ENCODE measurements at places on chromosomes 16 and 17.

- DNase-seq, result no peak
Measured at GRCh38 chr16:19294156-19294649, 8.7 kb downstream of the CLEC19A start.

GRCh38 chr17:58630883-58631522 lies 60.8 kb downstream of the TEX14 start:
- no peak for DNase-seq

DNA sequence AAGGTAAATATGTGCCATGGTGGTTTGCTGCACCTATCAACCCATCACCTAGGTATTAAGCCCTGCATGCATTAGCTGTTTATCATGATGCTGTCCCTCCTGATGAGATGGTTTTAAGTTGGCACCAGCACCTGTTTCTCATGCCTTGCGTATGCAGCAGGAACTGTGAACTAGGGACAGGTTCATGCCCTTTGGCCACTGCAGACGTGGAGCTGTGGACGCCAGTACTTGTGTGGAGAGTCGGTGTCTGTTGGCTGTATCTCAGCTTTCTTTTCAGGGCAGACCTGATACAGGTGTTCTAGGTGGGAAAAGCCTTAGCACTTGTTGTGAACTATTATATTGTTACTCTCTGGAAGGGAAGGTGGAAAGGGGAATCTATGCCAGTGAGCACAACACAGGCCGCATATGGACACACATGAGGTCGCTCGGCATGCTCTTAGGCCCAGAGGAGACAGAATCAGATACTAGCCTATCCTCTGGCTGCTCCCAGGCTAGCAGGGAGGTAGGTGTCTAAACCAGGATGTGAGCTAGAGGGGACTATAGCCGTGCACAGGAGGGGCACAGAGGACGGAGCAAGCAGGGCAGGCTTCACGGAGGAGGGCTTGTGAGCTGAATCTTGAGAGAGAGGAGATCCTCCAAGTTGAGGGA lies 22.5 kb downstream of the MSI2 start:
- DNase-seq, result no peak

DNA sequence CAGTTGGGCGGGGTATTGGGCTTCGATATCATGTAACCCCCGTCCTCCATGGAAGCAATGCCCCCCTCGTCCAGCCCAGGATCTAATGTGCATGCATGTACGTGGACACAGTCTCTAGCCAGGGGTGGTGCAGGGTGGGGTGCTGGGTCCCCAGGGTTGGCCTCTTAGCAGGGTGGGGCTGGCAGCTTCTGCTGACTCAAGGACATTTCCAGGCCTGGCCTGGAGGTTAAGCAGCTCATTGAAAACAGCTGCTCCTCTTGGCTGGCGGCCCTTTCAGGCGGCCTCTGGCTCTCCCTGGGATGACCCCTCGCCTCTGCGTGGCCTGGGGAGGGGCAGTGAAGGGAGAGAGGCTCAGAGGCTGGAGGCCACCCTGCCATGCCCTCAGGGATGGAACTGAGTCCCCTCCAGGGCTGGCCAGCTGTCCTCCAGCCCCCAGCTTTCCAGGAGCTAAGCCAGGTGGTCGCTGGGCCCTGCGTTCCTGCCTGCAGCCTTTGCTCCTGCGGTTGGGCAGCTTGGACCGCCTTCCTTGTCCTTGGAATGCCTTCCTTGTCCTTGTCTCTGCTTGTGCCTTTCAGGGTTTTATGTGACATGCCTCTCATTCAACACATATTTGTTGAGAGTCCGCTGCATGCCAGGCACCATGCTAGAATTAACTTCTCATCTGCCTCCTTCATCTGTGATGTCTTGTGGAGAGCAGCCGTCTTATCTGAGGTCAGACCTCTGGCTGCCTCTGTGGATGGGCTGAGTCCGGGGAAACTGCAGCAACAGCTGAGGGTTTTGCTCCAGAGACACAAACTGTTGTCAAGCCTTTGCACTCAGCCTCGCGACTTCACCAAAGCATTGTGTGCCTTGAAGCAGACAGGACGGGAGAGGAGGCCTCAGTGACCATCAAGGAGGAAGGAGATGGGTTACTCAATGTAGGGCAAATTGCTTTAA lies 26.6 kb downstream of the MRC2 start:
- no peak for DNase-seq

- DNase-seq, result no peak
Measured at GRCh38 chr17:78544881-78545755, 32.1 kb downstream of the DNAH17 start.

DNA sequence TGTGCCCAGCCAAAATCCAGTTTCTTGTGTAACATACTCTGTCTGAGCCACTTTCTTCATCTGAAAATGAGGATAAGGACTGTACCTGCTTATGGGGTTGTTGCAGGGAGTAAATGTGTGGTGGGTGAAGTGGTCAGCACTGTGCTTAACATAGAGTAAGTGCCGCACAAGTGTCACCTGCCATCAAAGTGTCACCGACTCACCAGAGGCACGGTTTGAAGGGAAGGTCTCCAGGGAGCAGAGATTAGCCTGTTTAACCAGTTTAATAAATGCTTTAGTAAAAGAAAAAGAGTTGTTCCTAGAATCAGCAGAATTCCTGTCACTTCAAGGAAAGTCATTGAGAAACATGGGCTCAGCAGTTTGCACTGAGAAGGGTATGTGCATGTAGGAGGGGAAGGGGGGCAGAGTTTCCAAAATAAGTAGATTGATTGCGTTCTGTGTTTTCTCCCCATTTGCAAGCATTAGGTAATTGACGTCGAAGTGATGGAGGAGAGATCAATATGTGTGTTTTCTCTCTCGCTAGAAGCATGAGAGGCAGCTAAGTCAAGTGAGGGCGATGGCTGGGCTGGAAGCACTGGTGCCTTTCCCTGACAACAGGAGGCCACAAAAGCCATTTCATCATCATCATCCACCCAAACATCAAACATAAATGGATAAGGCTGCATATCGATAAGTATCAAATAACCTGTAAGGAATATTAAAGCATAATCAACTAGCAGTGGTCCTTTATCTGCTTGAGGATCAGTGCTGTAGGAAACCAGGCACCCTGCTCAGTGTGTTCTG lies 19.1 kb downstream of the FAM20A start:
- no peak for DNase-seq

DNA sequence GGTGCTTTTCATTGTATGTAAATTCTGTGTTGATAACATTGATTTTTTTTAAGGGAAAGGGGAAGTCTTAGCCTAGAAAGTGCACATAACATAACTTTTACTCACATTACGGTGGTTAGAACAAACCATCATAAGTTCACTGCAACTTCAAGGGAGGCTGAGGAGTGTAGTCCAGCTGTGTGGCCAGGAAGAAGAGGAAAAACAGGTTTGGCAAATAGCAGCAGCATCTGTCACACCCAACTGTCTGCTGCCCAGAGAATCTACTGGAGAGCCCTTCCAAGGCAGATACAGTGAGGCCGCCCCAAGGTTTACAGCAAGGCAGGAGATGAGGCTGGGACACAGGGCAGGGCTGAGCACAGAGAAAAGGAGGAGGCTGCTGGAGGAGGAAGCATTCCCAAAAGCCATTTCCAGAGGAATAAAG lies 60.6 kb downstream of the AIPL1 start:
- no peak for DNase-seq

DNA sequence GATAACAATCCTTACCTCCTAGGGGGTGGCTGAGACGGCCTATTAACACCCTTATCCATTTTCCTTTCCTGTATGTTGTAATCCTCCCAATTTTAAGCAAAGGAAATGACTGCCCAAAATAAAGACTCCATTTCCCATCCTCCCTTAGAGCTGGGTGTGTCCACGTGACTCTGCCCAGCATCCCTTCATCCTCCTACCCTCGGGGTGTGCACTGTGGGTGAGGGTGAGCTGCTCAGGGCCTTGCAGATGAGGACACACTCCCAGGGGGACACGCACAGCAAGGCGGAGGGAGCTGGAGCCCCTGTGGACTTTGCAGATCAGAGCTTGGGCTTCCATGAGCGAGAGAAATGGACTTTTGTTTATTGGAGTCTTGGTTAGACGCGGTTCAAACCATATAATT lies 186.8 kb downstream of the IRF8 start:
- DNase-seq, result no peak

DNA sequence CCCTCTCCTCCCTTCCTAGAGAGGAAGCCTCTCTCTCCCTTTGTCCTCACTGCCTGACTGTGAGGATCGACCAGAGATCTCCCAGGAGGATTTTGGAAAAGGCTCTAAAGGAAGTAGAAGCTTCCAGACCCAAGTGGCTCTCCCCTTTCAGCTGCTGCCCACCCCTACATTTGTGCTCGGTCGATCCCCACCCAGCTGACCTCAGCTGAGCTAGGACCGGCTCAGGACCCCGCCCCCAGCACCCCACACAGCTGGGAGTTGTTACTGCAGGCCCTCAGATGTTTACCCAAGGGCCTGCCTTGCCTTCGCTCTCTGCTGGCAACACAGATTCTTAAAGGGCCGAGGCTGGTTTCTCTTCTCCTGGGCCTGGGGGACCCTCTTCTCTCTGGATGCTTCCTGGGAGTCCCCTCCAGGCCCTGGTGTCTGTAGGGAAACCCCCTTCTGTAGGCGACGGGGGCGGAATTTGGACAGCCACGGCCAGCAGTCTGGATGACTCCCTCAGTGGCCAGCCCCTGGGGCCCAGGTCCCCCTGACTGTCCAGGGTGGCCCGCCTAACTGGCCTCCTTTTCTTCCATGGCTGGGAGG lies 26.9 kb upstream of the TIMP2 start:
- no peak for DNase-seq

GRCh38 chr16:80824623-80825364 lies 20.4 kb upstream of the CDYL2 start:
- DNase-seq, result no peak

DNA sequence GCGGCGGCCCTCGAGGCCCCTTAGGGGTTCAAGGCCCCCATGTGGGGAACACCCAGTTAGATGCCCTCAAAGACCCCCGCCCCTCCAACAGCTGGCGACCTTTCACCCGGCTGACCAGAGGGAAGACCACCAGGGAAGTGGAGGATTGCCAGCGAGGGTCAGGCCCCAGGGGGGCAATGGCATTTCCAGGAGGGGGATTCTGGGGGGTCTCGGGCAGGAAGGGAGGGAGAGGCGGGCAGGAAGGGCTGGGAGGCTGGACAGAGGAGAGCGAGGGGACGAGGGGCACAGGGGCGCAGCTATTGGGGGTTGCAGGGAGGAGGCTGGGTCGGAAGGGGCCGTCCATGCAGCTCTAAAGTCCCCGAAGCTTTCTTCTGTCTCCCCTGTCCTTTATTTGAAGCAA lies 139.5 kb downstream of the C16orf95 start:
- no peak for DNase-seq

DNA sequence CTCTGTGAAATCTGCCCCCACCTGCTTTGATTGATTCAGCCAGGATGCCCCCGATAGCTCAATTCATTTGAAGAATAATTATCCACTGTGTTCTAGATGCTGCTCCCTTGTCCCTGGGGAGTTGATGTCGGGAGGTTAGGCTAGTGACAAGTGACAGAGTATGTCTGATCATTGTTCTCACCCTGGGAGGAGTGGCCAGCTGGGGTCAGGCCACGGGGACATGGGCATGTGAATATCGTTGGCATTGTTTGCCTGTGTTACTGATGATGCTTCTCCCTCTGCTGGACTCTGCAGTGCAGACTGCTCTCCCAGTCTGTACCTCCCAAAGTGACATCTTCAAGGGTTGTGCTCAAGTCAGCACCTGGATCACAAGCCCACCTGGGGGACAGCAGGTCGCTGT lies 89.9 kb upstream of the C16orf82 start:
- DNase-seq, result no peak

- no peak for DNase-seq
Measured at GRCh38 chr16:50276801-50277555, 10.6 kb downstream of the ADCY7 start.

DNA sequence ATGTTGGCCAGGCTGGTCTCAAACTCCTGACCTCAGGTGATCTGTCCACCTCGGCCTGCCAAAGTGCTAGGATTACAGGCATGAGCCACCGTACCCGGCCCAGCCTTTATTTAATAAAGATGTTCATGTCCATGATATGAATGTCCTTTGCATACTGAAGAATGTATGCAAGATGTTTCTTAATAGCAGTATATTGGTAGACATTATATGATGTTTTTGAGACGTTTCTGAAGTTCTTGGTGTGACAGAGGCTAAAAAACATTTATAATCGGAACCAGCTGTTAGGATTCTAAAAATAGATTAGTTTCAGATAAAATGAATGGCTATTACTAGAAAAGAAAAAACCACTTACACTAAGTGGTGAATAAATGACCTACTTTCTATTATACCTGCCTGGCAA lies 11.8 kb downstream of the PDZD9 start:
- no peak for DNase-seq

GRCh38 chr17:57979076-57979475 lies 9.0 kb downstream of the VEZF1 start:
- no peak for DNase-seq

DNA sequence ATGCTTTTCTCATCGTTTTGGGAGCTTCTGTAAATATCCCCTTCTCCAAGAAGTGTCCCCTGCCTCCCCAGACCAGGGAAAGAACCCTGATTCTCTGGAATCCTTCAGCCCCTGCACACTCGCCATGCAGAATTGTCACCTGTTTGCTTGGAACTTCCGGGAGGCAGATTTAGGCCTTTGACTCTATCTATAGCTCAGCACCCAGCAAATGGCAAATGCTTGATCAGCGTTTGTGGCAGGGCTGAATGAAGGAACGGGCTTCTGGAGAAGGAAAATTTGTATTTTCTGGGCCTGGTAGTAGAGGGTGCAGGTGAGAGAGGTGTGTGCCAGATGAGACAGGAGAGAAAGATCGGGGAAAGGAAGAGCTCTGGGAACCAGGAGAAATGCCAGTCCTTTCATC lies 18.3 kb upstream of the CACNG4 start:
- DNase-seq, result no peak

- DNase-seq, result no peak
Measured at GRCh38 chr17:10598621-10599020, 49.2 kb upstream of the MYH2 start.

DNA sequence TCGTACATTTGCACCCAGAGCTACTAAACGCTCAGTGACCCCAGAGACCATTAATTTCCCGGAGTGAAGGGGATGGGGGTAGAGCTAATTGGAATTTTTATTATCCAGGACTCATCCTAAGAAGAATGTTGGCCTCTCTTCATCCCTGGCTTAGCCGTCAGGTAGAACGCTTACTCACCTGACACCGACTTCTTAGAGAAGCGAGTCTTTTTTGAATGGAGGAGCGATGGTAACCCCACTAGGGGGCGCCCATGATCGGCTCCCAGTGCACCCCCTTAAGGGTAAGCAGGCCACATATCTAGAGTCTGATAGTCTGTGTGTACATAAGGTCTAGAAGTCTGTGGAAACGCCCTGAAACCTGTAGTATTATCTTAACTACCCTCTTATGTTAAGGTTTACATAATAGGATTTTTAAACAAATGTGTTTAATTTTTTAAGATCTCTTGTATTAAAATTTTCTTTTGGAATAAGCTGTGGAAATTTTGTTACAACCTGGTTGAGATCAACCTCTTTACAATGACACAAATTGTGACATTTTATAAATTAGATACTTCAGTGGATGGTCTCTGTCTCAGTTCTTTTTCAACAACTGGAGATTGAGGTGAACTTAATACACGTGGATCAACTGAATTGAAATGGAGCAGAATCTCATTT lies 229.8 kb downstream of the CPPED1 start:
- peak; percentile 29 for DNase-seq

- DNase-seq, result no peak
Measured at GRCh38 chr16:85820604-85821372, 21.3 kb downstream of the COX4I1 start.
